ENCODE measurements at places on chromosomes 1 and 21. TPM values are rescaled to one million over a fixed set of nuclear protein-coding genes. Genes with fewer than 3 reads are reported as not detected.

- DNase-seq: no peak
Observed at GRCh38 chr1:48082271-48082962, 85.2 kb upstream of the TRABD2B start.

The EFNA1 gene
- polyA plus RNA-seq: 1.1 TPM

The KCNJ15 gene
- 0.07 TPM for polyA plus RNA-seq

The SIK1 gene
- 1.3 TPM for polyA plus RNA-seq

GRCh38 chr1:152739841-152740240 lies 18.0 kb upstream of the KPRP start:
- no peak for DNase-seq

- DNase-seq: no peak
Observed at GRCh38 chr1:243179720-243180119, 75.4 kb downstream of the CEP170 start.

The UBL4B gene
- polyA plus RNA-seq: not detected

The RHBDL2 gene
- polyA plus RNA-seq: 0.32 TPM

All from AG04450 (cell line).